ENCODE measurements at places on chromosomes 1 and 21.

DNA sequence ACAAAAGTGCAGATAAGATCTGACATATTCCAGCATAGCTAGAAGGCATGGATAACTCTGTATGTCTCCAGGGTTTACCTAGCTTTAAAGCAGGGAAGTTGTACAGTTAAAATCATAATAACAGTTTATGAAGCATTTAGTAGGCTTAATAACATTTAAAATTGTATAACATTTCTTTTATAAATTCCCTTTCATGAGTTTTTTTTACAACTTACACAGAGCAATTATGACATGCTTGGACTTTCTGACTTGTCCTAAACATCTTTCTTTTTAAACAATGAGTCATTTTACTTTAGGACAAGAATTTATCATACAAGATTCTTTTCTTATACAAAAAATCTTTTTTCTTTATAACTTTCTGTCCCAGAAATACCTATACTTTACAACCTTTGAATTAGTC lies 408.5 kb upstream of the NEGR1 start:
- DNase-seq, result no peak

DNA sequence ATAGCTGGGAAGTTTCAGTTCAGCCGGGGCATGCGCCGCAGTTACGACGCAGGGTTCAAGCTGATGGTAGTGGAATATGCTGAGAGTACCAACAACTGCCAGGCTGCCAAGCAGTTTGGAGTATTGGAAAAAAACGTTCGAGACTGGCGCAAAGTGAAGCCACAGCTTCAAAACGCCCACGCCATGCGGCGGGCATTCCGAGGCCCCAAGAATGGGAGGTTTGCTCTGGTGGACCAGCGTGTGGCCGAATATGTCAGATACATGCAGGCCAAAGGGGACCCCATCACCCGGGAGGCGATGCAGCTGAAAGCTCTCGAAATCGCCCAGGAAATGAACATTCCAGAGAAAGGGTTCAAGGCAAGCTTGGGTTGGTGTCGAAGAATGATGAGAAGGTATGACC lies 9.9 kb downstream of the POGK start:
- DNase-seq, result no peak

DNA sequence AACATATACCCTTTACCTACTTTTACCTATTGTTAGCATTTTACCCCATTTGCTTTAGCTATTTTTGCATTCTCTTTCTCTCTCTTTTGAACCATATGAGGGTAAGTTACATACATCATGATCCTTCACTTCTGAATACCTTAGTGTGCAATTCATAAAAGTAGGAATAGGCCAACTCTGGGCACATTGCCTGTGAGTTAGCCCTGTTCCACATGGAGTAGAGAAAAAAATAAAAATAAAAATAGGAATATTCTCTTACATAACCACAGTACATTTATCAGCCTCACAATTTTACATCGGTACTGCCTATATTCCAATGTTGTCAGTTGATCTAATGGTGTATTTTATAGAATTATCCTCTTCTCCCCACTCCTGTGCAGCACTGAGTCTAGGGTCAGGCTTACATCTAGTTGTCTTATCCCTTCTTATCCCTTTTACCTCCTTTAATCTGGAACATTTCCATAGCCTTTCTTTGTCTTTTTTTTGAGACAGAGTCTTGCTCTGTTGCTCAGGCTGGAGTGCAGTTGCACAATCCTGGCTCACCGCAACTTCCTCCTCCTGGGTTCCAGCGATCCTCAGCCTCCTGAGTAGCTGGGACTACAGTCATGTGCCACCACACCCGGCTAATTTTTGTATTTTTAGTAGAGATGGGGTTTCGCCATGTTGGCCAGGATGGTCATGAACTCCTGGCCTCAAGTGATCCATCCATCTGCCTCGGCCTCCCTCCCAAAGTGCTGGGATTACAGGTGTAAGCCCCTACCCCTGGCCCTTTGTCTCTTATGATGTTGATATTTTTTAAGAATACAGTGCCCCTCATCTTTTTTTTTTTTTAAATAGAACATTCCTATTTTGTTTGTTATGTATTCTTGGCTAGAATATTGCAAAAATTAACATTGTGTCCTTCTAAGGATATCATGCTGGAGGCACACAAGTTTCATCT lies 11.1 kb upstream of the SLC30A1 start:
- DNase-seq, result no peak

GRCh38 chr1:37732111-37732780 lies 32.7 kb downstream of the EPHA10 start:
- no peak for DNase-seq

- no peak for DNase-seq
Measured at GRCh38 chr1:167148421-167148820, 54.5 kb downstream of the STYXL2 start.

- no peak for DNase-seq
Measured at GRCh38 chr1:203089001-203089650, 3.3 kb upstream of the MYOG start.

GRCh38 chr1:47527653-47528272 lies 89.9 kb downstream of the FOXD2 start:
- DNase-seq, result no peak

DNA sequence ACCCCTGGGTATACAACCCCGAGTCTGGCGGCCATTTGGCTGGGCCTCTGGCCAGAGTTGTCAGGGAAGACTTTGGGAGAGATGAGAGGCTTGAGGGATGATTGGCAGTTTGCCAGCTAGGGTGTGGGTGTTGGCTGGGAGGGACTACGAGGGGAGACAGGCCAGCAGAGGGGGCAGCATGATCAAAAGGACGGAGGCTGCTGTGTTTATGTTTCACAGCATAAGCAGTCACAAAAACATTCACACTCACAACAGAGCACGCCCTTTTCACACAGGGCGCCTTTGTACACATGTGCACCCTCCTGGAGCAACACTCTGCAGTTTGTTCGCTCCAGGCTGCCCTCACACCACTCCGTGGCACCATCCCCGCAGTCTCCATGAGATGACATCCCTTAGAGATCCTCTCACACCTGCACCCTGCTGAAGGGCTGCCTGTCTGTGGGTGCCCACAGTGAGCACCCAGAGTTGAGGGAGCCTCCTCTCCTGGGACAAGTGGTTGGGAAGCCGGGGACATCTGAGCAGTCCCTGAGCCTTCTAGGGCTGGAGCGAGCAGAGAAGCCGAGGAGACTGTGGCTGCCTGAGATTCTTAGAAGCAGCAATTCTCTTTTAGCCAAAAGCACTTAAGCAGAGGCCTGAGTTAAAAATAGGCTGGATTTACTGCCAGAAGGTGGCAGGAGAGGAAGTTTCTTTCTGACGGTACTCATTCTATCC lies 15.4 kb downstream of the EFNA3 start:
- no peak for DNase-seq

DNA sequence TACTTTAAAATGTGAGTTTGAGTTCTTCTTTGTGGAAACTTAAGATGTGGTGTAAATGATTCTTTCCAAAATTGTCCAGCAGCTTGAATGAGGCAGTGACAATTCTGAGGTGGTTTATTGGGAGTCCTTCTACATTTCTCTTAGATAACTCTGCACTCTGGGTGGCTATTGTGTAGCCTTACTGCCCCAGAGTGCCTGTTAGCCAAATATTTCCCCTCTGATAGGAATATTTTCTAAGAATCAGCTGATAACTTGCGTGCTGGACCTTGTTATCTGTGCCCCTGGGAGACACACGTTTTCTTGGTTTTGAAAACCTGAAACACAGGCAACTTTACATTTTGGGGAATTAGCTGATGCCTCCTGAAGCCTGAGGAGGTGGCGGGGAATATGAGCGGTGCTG lies 91.6 kb downstream of the CD247 start:
- no peak for DNase-seq

GRCh38 chr21:22063140-22063539 lies 1064.9 kb downstream of the NCAM2 start:
- DNase-seq, result no peak

DNA sequence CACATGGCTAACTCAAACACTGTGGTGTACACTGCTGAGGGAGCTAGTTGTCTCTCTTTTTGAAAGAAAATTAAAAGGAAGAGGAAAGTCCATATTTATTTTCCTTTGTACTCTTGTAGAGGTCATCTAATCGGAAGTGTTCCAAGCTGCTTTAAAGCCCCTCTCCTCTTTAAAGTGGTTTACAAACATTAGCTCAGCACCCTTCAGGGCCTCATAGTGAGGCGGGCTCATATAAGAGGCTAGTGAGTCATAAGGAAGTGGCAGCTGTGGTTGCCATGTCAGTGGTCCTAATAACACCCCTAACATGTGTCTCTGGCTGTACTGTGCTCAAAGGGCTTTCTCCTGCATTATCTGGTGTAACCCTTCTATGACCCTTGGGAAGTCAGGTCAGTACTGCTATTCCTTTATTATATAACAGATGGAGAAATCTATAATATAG lies 104.4 kb upstream of the SERBP1 start:
- DNase-seq, result no peak

DNA sequence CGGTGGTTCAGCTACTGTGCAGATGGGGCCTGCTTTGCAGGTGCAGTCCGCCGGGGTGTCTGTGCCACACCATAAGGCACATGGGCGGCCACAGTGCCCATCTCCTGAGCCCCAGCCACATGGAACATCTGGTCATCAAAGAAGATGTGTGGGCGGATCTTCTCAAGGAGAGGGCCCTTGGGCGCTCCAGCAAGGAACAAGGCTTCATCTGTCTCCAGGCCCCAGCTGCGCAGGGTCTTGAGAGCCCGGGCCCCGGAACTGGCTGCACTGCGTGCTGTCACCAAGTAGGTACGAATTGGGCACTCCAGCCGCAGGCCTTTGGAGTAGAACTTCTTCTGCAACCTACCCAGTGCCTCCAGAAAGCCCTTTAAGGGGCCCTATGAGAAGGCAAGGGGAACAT lies 12.8 kb downstream of the NT5C1A start:
- no peak for DNase-seq

- DNase-seq, result no peak
Measured at GRCh38 chr1:9271283-9271682, 21.4 kb upstream of the SPSB1 start.

- no peak for DNase-seq
Measured at GRCh38 chr21:15775291-15775690, 45.5 kb downstream of the USP25 start.
